ENCODE measurements at places on chromosomes 13 and 19. TPM values are rescaled to one million over a fixed set of nuclear protein-coding genes. Genes with fewer than 3 reads are reported as not detected.

HRC gene
- total RNA-seq, result not detected

GRCh38 chr19:13951043-13951442 is 1.3 kb upstream of the DCAF15 start:
- DNase-seq, result no peak

GRCh38 chr13:30404207-30404606 is 18.1 kb upstream of the UBE2L5 start:
- no peak for DNase-seq

GRCh38 chr13:44273991-44274770 is 99.4 kb upstream of the SERP2 start:
- no peak for DNase-seq

DNA sequence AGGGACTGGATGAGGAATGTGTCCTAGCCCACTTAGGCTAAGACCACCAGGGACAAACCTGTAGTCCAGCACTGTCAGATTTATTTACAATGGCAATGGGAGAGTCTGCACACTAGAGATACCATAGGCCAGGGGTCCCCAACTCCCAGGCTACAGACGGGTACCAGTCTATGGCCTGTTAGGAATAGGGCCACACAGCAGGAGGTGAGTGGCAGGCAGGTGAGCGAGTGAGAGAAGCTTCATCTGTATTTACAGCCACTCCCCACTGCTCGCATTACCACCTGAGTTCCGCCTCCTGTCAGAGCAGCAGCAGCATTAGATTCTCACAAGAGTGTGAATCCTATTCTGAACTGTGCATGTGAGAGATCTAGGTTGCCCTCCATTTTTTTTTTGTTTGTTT is 2.4 kb downstream of the THAP8 start:
- DNase-seq, result no peak
